ENCODE measurements at places on chromosomes 3 and 15. TPM values are rescaled to one million over a fixed set of nuclear protein-coding genes. Genes with fewer than 3 reads are reported as not detected.
A peak's percentile ranks its signal among the peaks of the same experiment; 100 is the strongest.

Gene SLC27A2
- total RNA-seq, result 2.9 TPM

DNA sequence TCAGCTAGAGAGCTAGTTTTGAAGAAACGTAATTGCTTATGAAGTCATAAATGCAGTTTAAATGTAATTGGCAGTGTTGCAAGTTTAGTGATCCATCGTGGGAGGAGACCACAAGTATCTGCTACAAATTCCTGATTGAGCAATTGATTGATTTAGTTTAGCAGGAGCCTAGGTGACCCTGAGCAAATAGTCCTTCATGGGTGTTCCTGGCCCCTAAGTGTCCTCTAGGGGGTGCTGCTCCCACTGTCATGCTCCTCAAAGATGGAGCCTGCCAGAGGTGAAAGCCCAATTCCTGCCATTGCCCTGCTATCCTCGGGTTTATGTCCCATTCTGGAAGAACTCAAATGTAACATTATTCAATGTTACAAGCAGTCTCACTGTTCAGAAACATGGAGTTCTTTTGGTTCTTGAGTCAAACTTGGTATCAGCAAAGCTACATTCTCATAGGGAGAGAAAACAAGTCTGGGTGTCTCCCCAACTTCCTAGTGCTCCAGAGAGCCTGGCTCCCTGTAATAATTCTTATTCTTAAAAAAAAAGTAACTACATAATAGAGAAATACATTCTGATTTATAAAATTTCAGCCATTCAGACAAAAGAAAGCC is 29.8 kb upstream of the SENP5 start:
- no peak overlapping the region for H3K27ac ChIP-seq
- no peaks in the 10 kb centered on the region for H3K27me3 ChIP-seq
- H3K36me3 ChIP-seq, result no peaks in the 10 kb centered on the region
- no peak for DNase-seq
- no peak overlapping the region for H3K4me3 ChIP-seq
- H3K4me1 ChIP-seq, result peaks cover 6% of the 10 kb centered on the region

GRCh38 chr3:110457508-110457907 is 614.1 kb upstream of the NECTIN3 start:
- H3K4me3 ChIP-seq, result no peak overlapping the region
- no peaks in the 10 kb centered on the region for H3K27me3 ChIP-seq
- no peak overlapping the region for H3K27ac ChIP-seq

Gene CKMT1B
- 11.3 TPM for total RNA-seq

Gene CFAP92
- total RNA-seq, result 2.1 TPM

Gene GPR15
- not detected for total RNA-seq

Gene P2RY14
- total RNA-seq, result 2.4 TPM

DNA sequence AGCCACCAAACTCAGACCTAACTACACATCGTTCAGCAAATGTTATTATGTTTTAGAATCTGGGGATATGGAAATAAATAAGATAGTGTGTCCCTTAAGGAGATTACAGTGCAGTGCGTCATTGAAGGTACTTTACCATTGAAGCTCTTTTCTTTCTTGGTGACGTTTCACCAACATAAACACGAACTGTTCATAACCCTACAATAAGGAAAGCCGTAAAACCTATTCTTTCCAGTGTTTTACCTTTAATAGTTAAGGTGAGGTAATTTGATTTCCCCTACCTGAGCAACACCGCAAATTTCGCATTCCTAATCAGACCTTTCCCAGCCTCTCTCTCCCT is 826 bp downstream of the CCDC66 start:
- peak overlapping the region; percentile 90 for H3K27ac ChIP-seq
- H3K36me3 ChIP-seq, result peaks cover 31% of the 10 kb centered on the region
- no peak for DNase-seq
- H3K4me1 ChIP-seq, result no peaks in the 10 kb centered on the region
- H3K4me3 ChIP-seq, result peak overlapping the region; percentile 80
- no peaks in the 10 kb centered on the region for H3K27me3 ChIP-seq

Gene CLDN18
- total RNA-seq, result 354 TPM

- no peak for DNase-seq
- H3K36me3 ChIP-seq, result no peaks in the 10 kb centered on the region
- H3K4me1 ChIP-seq, result no peaks in the 10 kb centered on the region
Measured at GRCh38 chr15:58110999-58111717, 27.0 kb upstream of the AQP9 start.

GRCh38 chr3:72036899-72037298 is 252.0 kb upstream of the PROK2 start:
- H3K27me3 ChIP-seq, result no peaks in the 10 kb centered on the region
- H3K4me3 ChIP-seq, result no peak overlapping the region
- DNase-seq, result no peak
- no peaks in the 10 kb centered on the region for H3K36me3 ChIP-seq
- peaks cover 17% of the 10 kb centered on the region for H3K4me1 ChIP-seq

Gene PRR23E
- not detected for total RNA-seq

DNA sequence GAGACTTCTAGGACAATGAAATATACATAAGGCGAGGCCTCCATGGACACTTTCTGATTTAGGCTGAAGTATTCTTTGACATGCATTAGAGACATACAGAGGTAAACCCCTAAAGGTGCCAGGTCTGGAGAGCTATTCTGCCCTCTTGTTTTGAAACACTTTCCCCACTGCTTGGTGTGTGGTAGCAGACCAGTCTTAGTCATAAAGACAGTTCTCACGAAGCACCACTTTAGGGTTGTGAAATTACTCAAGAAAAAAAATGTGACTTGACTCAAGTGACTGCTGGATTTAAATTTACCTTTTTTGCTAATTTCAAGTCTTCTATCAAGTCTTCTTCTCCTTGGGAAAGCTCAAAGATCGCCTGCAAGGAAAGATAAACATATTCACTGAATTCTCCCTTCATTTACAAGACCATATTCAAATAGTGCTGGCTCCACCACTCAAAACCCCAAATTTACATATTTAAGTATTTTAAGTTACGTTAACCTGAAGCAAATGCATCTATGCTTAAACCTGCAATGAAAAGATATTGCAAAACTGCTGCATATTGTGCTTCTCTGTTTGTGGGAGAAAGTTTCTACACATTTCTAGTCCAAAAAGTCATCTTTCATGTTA is 48.4 kb downstream of the ARHGEF3 start:
- no peaks in the 10 kb centered on the region for H3K36me3 ChIP-seq
- H3K4me3 ChIP-seq, result no peak overlapping the region
- H3K4me1 ChIP-seq, result peaks cover 19% of the 10 kb centered on the region
- peak overlapping the region; percentile 82 for H3K27ac ChIP-seq
- no peaks in the 10 kb centered on the region for H3K27me3 ChIP-seq
- no peak for DNase-seq

DNA sequence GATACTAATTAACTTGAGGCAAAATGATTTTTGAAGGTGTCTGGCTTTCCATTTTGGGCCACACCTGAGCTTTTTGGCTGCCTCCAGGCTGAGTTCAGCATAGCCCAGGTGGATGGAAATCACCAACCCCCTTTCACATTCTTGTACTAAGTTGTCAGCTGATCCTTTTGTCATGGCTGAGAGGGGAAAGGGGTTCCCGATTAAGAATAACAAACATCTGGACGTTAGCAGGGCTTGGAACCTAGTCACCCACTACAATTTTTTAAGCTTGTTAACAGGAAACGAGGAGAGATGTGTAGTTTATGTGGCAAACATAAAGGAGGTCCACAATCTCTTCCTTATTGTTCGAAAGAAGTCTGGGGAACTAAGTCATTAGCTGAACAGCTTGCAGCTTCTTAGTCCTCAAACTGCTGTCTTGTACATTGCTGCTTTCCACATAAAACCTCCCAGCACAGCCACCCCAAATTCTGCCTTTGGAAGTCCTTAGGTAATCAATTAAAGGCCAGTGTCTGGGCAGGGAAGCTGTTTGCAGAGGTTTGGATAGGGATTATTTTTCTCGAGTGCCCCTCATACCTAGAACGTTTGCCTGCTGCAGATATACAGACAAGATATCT is 5.0 kb downstream of the NR2F2 start:
- H3K27ac ChIP-seq, result peak overlapping the region; percentile 88
- peak overlapping the region; percentile 57 for H3K4me3 ChIP-seq
- no peaks in the 10 kb centered on the region for H3K27me3 ChIP-seq
- no peak for DNase-seq
- no peaks in the 10 kb centered on the region for H3K4me1 ChIP-seq

- no peak overlapping the region for H3K4me3 ChIP-seq
- no peak for DNase-seq
- H3K27ac ChIP-seq, result no peak overlapping the region
- H3K4me1 ChIP-seq, result no peaks in the 10 kb centered on the region
- H3K27me3 ChIP-seq, result no peaks in the 10 kb centered on the region
Measured at GRCh38 chr3:24139463-24140412, 194.7 kb downstream of the NR1D2 start.

GRCh38 chr3:120451272-120451761 is 525 bp upstream of the FSTL1 start:
- H3K27ac ChIP-seq, result peak overlapping the region; percentile 89
- H3K36me3 ChIP-seq, result no peaks in the 10 kb centered on the region
- H3K4me1 ChIP-seq, result peaks cover 30% of the 10 kb centered on the region

DNA sequence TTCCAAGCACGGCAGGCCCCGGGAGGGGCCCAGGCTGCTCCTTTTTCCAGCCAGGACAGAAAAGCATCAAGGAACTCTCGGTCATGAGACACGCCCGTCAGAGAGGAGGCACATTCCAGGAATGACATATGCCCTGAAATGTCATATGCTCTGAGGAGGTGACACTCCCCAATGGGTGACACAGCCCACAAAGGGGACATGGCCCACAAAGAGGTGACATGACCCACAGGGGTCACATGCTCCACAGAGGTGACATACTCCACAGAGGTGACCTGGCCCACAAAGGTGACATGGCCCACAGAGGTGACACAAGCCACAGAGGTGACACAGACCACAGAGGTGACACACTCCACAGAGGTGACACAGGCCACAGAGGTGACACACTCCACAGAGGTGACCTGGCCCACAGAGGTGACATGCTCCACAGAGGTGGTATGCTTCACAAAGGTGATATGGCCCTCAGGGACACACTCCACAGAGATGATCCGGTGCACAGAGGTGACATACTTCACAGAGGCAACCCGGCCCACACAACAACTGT is 79.2 kb downstream of the ABHD5 start:
- no peak for DNase-seq
- H3K27me3 ChIP-seq, result no peaks in the 10 kb centered on the region
- H3K27ac ChIP-seq, result peak overlapping the region; percentile 67
- peak overlapping the region; percentile 17 for H3K4me3 ChIP-seq
- peaks cover 21% of the 10 kb centered on the region for H3K4me1 ChIP-seq
- H3K36me3 ChIP-seq, result no peaks in the 10 kb centered on the region

Gene PRRT3
- 2.5 TPM for total RNA-seq

DNA sequence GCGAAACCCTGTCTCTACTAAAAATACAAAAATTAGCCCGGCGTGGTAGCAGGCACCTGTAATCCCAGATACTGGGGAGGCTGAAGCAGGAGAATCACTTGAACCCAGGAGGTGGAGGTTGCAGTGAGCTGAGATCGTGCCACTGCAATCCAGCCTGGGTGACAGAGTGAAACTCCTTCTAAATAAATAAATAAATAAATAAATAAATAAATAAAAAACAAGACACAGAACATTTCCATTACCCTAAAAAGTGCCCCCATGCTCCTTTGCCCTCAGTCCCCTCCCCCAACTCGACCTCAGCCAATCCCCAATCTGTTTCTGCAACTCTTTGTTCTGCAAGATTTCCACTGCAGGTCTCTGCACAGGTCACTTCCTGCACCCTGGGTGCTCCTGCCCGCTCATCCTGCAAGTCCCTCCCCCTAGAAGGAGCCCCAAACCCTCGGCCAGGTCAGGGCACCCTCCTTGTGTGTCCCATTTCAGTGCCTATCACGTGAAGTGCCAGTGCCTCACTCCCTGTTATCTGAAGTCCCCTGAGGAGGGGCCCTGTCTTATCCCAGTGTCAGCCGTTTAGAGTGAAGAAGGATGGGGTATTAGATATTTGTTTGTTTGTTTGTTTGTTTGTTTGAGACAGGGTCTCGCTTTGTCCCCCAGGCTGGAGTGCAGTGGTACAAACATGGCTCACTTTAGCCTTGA is 1.1 kb downstream of the FAM240A start:
- peaks cover 6% of the 10 kb centered on the region for H3K27me3 ChIP-seq
- H3K4me3 ChIP-seq, result no peak overlapping the region
- no peak overlapping the region for H3K27ac ChIP-seq
- H3K4me1 ChIP-seq, result peaks cover 5% of the 10 kb centered on the region

DNA sequence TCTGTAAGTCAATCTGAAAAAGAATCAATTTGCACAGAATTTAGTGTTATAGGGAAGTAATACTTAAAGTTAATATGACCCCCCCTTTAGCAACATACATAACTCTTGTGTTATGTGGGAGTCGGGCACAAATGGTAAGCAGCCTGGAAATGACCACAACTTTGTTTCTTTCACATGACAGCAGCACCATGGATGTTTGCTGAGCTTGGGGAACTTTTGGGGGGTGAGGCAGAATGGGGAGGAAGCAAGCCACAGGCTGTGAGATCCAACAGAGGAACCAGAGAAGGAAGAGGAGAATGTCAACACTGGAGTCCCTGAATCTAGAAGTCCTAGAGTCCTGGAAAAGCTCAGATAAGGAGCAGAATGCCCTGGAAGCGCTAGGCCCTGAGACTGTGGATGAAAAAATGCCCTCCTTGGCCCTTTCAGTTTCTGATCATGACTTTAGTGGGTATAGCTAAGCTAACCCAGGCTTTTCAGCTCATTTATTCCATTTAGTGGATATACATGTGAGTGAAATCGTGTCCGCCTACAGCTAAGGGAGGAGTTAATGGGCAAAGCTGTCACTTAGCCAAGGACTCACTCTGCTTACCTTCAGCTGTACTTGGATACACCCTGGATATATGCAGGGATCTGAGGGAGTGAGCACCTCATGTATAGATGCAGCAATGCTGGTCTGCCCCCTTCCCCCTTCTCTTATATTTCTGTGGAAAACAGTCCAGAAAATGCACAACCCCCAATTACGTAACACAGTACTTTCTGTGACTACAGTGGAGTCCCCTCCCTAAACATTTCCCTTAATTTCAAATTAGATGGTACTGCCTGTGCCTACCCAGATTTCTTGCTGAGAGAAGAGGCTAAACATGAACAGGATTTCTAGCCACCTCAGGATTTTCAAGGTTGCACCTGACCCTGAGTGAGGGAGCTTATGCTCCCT is 39.1 kb downstream of the CFAP91 start:
- no peak overlapping the region for H3K27ac ChIP-seq
- no peaks in the 10 kb centered on the region for H3K4me1 ChIP-seq
- H3K27me3 ChIP-seq, result no peaks in the 10 kb centered on the region

DNA sequence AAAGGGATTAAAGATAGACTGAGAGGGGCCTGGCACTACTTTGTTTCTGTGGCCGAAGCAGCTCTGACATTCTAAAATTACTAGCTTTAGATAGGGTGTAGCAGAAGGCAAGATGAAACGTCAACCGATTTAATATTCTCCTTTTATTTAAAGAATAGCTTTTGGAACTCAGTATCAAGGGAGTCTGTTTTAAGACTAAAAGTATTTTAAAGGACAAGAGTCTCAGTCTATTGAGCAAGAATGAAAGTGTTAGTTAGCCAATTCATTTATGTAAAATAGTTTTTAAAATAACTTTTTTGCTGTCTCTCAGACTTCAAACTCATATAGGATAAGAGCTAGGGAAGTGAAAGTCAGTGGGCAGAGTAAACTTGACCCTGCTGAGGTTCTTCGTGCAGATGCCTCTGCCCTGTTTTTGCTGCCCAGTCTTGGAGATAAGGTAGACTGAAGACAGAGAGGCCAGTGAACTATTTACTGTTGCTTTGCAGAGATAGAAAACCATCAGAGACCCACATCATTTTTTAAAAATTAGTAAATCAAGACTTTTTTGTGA is 1090.9 kb downstream of the ROBO2 start:
- H3K36me3 ChIP-seq, result no peaks in the 10 kb centered on the region
- no peak overlapping the region for H3K4me3 ChIP-seq
- no peaks in the 10 kb centered on the region for H3K4me1 ChIP-seq
- H3K27ac ChIP-seq, result no peak overlapping the region
- no peaks in the 10 kb centered on the region for H3K27me3 ChIP-seq

Gene SCAANT1
- not detected for total RNA-seq

Gene LARP6
- total RNA-seq, result 10.0 TPM
